ENCODE measurements at places on chromosomes 12 and 14.

DNA sequence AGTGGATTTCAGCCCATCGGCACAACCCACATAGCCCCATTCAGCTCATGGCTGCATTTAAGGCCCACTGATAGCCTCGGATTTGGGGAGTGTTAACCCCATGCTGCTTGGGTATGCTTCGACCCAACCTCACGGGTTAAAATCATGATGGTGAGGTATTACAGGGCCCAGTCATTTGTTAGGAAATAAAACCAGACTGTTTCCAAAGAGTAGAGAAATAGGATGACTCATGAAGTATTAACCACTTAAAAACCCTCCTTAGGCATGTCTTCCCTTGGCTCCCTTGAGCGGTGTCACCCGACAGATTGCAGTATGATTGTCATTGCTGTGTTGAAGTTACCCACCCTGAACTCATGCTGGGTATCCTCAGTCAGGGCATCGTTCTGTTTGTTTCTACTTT, 289.1 kb downstream of the CACNA1C start:
- DNase-seq = no peak

- DNase-seq = no peak
Observed at GRCh38 chr12:128421375-128421774, 154.4 kb downstream of the TMEM132C start.

DNA sequence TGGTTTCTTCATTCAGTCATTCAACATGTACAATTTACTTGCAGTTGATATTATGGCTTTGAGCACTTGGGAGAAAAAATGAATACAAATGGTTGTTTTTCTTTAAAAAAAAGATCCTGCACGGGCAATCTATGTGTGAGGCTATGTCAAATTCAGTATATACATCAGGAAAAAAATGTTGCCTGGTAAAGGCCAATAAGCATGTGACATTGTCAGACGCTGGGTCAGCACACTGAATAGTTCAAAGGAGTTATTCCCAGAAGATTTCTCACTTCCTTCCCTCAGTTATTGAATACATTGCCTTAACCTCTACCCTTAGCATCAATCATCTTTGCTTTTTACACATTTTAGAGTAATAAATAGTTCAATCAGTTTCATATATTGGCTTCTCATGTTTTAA, 319.2 kb downstream of the NUAK1 start:
- no peak for DNase-seq

DNA sequence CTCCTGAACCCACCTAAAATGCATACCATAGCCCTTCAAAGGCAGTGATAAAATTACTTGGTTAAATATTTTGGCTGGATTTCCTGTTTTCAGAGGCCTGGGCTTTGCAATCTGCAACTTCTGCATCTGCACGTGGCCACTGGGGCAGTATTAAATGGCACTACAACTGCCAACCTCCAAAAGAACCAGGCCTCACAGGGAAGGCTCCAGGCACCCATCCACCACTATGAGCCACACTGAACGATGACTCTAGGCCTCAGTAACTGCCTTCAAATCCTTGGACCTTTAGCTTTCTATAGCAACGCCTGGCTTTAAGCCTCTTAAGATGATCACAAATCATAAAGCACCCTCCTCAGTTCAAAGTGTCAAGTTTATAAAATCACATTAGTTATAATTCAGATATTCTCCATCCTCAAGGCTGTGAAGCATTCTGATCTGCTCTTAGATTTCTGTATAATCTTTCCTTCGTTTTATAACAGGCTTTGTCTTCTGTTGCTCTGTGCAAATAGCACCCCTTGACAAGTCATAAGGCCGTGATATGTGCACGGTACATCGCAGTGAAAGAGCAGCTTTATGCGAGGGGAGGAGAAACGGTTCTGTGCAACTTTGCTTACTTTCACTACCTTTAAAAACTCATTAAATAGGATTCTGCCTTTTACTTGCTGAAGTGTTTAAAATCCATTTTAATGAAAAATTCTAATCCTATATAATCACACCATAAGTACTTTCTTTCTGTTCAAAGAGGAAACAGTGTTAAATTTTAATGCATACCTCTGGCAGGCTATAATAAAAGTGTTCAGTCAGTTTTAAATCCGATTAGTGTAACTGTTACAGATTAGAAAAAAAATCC, 196.4 kb upstream of the G2E3 start:
- no peak for DNase-seq

GRCh38 chr12:40697566-40698259, 5.5 kb downstream of the CNTN1 start:
- DNase-seq = no peak

- DNase-seq = no peak
Observed at GRCh38 chr14:28758885-28759652, 7.5 kb upstream of the FOXG1 start.

- DNase-seq = no peak
Observed at GRCh38 chr14:100764471-100765115, 37.9 kb downstream of the DLK1 start.

DNA sequence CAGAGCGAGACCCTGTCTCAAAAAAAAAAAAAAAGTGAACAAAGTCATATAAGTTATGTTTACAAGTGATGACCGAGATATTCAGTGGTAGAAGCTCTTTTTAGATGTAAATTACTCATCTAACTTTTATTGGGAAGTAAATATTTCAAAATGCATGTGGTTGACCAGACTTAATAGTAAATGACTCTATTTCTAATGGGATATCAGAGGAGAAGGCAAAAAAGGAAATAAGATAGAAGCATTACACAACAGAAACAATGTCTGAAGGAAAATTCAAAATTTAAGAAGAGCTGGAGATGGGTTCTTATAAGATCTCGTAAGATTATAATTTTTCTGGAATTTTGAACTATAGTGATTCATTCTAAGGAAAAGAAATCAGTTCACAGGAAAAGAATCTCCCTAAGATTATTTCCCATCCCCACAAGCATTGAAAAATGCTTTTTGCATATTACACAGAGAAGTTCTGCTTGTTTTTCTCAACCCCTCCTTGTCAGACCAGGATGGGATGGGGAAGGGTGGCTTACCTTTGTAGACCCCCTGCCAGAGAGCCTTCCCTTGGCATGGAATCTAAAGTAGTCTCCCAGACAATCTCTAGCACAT, 63.1 kb upstream of the STK38L start:
- no peak for DNase-seq

DNA sequence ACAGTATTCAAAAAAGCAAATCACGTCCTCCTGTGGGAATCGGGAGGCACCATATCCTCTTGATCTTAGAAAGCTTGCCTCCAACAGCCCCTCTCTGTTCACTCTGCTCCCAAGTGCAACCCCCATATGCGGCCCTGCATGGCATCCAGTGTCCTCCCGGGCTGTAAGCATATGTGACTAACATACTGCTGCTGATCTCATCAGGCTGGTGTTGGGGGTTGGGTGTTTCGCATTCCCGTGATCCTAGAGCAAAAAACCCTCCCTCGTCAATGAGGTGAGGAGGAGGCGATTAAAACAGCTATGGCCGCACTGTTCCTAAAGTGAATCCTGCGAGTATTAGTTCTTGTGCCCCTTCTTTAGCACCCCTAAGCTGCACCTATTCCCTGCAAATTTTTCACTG, 28.1 kb upstream of the PPM1A start:
- DNase-seq = no peak

DNA sequence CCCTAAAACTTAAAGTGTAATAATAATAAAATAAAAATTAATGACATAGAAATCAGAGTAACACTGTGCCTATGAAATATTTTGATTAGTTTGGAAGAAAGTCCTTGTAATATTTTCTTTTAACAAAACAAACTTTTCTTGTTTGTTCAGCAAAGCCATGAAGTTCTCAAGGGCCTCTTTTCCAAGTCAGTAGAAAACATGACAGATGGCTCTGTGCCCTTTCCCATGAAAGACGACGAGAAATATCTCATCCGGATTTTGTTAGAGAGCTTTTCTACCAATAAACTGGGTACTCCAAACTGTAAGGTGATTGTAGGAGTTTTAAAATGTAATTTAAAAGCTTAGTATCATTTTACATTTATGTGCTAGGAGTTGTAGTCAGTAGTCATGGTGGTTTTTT, 54.5 kb upstream of the ASPG start:
- no peak for DNase-seq

DNA sequence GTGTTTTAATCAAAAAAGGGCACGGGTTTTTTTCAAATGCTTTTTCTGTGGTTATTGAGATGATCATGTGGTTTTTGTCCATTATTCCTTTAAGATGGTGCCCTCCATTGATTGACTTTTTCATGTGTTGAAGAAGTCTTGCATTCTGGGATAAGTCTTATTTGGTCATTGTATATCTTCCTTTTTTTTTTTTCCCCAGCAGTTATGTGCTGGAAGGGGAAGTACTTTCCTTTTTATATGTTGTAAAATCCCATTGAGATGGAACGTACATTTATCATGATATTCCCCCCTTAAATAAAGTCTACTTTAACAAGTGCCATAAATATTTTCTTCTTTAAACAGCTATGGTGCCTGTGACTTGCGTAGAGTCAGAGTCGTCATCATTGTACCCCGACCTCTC, 24.8 kb upstream of the MUCL1 start:
- DNase-seq = no peak
